ENCODE measurements at places on chromosomes 5 and 9. TPM values are rescaled to one million over a fixed set of nuclear protein-coding genes. Genes with fewer than 3 reads are reported as not detected.

- H3K36me3 ChIP-seq, result no peaks in the 10 kb centered on the region
- DNase-seq, result no peak
- no peak overlapping the region for H3K4me3 ChIP-seq
- no peaks in the 10 kb centered on the region for H3K4me1 ChIP-seq
- no peak overlapping the region for H3K27ac ChIP-seq
Observed at GRCh38 chr5:102991802-102992201, 128.1 kb downstream of the GIN1 start.

DNA sequence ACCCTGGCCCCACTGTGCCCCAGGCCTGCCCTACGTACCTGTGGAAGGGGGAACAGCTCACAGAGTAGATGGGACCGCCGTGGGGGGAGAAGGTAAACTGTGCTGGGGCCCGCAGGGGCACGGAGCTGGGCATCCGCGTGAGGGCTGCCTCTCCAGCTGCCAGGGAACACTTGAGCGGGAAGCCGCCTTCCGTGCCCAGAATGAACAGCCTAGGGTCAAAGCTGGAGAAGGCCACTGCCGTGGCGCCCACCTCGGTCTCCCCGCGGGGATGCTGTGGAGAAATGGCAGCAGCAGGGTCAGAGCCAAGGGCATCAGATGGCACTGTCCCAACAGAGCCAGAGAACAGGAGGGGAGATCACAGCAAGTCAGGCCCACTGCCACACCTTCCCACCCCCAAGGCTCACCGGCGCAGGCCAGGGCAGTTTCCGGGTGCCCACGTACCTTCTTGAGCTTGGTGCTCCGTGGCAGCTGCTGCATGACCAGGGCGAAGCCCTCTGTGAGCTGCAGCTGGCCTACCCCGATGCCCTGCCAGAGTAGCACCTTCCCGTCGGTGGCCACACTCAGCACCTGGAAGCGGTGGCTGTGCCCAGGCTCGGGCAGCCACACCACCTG is 21.9 kb downstream of the DYNC2I2 start:
- H3K4me1 ChIP-seq, result peaks cover 21% of the 10 kb centered on the region
- peaks cover 48% of the 10 kb centered on the region for H3K36me3 ChIP-seq
- no peaks in the 10 kb centered on the region for H3K27me3 ChIP-seq
- DNase-seq, result peak; percentile 72
- H3K27ac ChIP-seq, result peak overlapping the region; percentile 71
- peak overlapping the region; percentile 28 for H3K4me3 ChIP-seq

DNA sequence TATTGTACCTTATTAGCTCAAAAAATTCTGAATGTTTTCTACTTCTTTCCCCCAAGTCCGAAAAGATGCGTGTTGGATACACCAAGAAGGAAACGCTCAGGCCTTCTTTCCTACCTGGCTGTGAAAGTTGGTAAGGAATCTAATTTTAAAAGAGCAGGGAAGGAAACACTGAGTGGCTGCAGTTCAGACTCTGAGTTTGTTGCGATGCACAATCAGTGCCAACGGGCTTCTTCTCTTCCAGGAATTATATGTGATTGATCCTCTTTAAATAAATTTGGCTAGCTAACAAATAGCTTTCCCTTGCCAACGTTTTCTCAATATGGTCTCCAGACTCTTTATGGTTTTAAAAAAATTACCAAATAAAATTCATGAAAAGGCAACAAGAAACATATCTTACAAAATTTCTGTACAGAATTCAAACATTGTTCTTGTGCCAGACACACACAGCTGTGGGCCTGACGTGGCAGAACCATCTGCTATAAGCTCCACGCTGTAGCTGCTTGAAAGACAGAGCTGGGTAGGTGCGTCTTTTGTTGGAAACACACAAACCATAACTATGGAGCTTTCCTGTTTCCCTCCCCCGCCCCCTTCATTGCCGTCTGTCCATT is 493.1 kb downstream of the ZNF608 start:
- H3K36me3 ChIP-seq, result no peaks in the 10 kb centered on the region
- no peak for DNase-seq
- H3K27ac ChIP-seq, result no peak overlapping the region

DNA sequence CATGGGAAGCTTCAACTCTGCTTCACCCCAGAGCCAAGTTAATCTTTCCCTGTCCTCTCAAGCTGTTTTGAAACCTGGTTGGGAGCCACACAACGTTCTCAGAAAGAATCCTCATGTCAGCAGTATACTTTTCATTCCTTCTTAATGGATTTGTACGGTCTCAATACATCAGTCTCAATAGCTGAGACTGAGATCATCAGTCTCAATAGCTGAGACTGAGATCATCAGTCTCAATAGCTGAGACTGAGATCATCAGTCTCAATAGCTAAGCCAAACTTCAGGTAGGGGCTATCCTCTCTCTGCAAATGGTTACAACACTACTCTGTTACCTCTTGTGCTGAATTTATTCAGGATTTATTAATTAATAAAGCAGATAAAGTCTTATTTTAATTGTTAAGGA is 1317.4 kb upstream of the CDH9 start:
- no peaks in the 10 kb centered on the region for H3K4me1 ChIP-seq
- H3K4me3 ChIP-seq, result no peak overlapping the region
- no peaks in the 10 kb centered on the region for H3K27me3 ChIP-seq
- DNase-seq, result no peak
- H3K36me3 ChIP-seq, result no peaks in the 10 kb centered on the region

- DNase-seq, result peak; percentile 84
- H3K4me3 ChIP-seq, result no peak overlapping the region
- H3K27ac ChIP-seq, result no peak overlapping the region
- H3K4me1 ChIP-seq, result peaks cover 11% of the 10 kb centered on the region
Observed at GRCh38 chr9:95874989-95875304, 544 bp upstream of the ERCC6L2 start.

GRCh38 chr5:104456122-104456521 is 893.5 kb upstream of the NUDT12 start:
- no peaks in the 10 kb centered on the region for H3K27me3 ChIP-seq
- no peaks in the 10 kb centered on the region for H3K36me3 ChIP-seq
- DNase-seq, result no peak
- H3K27ac ChIP-seq, result no peak overlapping the region

DNA sequence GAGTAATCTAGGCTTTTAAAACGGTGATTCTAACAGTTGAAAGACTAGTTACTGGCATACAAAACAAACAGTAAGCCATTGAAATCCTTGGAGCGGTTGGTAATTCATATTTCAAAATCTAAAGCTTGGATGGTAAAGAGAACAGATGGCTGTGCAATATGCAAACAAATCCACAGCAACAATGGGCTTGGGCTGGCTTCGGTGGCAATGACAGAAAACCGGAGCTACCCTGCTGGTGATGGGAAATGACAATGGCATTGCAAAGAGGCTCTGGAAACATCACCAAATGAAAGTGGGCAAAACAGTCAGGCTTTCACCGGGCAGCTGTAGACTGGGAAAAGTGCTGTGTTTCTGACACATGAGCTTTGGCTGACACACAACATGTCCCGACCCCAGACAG is 42.2 kb downstream of the MED27 start:
- H3K27ac ChIP-seq, result no peak overlapping the region
- H3K27me3 ChIP-seq, result no peaks in the 10 kb centered on the region
- H3K4me1 ChIP-seq, result peaks cover 4% of the 10 kb centered on the region
- no peak for DNase-seq

DNA sequence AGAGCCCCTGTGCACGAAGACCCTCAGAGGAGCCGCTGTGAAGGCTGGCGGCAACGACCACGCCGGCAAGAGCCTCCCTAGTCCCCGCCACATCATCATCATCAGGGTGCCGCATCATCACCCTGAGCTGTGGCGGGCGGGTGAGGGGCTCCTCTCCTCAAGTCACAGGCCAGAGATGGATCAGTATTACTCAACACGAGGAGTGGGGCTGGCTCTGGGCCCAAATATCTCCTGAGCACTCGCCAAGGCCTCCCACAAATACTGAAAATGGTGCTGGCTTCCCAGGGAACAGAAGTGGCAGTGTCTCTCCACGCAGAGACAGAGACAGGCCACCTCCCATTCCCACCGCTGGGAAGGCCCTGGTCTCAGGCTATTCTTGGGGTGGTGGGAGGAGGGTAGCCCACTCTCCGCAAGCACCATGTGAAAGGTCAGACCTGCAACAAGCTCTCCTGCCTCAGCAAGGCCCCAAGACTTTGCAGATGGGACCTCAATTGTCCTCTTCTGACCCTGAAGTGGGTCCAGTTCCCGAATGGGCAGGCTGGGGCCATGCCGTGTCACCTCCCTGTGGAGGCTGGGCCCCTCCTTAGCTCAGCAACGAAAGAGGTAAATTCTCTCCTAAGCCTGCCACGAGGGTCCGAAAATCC is 39.3 kb upstream of the ZNF354A start:
- H3K4me1 ChIP-seq, result no peaks in the 10 kb centered on the region
- H3K36me3 ChIP-seq, result no peaks in the 10 kb centered on the region
- no peaks in the 10 kb centered on the region for H3K27me3 ChIP-seq
- peak; percentile 68 for DNase-seq
- H3K27ac ChIP-seq, result no peak overlapping the region

HTR4 gene
- 0.43 TPM for total RNA-seq

MYORG gene
- 6.9 TPM for total RNA-seq

NUTM2G gene
- total RNA-seq, result not detected

PCDHGA10 gene
- total RNA-seq, result 6.2 TPM

ZNF883 gene
- total RNA-seq, result 0.78 TPM
